Activated CD4-positive, alpha-beta T cell treated with anti-CD3 and anti-CD28 coated beads, Interleukin-2, amount 10 ng/mL, durations not matched to agents 7 days and 5 days (primary cell): ENCODE measurements at places on chromosomes 7 and 10.

DNA sequence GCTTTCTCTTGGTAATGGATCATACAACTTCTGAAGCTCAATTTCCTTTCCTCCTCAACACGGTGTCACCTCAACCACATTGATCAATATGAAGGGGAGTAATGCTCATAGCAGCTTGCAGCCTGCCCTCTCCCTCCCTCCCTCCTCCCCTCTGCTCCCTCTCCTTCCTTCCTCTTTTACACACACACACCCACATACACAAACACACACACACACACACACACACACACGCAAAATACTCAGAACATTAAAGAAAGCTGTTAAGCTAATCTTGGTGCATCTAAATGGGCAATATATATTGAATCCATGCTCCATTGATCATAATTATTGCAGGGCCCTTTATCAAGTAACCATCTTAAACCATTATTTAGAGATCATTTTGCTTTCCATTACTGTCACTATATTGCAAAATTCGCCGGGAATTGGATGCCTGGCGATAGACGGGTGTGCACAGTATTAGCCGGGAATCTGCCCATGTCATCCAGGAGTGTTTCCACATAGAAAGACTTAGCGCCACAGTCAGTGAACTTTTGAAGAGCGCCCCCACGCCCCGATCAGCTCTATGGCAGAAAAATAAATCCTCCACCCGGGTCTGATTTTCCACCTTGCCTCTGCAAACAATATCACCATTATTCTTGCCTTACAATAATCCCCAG lies 122.0 kb downstream of the PRLHR start:
- H3K4me3 ChIP-seq = no peak overlapping the region
- no peaks in the 10 kb centered on the region for H3K36me3 ChIP-seq
- DNase-seq = no peak
- no peak overlapping the region for H3K27ac ChIP-seq
- H3K4me1 ChIP-seq = no peaks in the 10 kb centered on the region
- H3K27me3 ChIP-seq = peaks cover 25% of the 10 kb centered on the region

GRCh38 chr7:47452295-47452694 lies 129.6 kb downstream of the TNS3 start:
- H3K4me1 ChIP-seq = no peaks in the 10 kb centered on the region
- no peaks in the 10 kb centered on the region for H3K36me3 ChIP-seq
- no peak overlapping the region for H3K4me3 ChIP-seq
- DNase-seq = no peak
- no peaks in the 10 kb centered on the region for H3K27me3 ChIP-seq
- H3K27ac ChIP-seq = no peak overlapping the region

DNA sequence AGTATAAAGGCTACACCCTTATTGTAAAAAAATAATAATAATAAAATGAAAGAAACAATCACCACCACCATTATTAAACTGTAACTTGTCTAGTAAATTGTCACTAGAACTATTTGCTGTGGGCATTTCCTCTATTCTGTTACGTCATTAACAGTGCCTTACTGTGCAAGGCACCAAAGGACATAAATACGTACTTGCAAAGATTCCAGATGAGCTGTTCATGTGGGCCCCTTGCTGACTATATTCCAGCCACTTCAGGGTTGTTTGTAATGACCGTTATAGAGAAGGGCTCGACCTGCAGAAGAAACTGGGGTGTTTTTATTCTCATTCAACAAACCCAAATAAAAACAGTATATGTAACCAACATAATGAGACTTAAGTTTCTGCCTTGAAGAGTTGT lies 60.4 kb downstream of the KLRG2 start:
- H3K27me3 ChIP-seq = no peaks in the 10 kb centered on the region
- no peak overlapping the region for H3K27ac ChIP-seq
- peaks cover 37% of the 10 kb centered on the region for H3K36me3 ChIP-seq
- no peak for DNase-seq
- no peaks in the 10 kb centered on the region for H3K4me1 ChIP-seq

- peaks cover 3% of the 10 kb centered on the region for H3K27me3 ChIP-seq
- H3K4me1 ChIP-seq = no peaks in the 10 kb centered on the region
- H3K27ac ChIP-seq = no peak overlapping the region
- H3K36me3 ChIP-seq = no peaks in the 10 kb centered on the region
- DNase-seq = no peak
These were observed 26.5 kb downstream of the GTF2IRD1 start for GRCh38 chr7:74479961-74480829.

DNA sequence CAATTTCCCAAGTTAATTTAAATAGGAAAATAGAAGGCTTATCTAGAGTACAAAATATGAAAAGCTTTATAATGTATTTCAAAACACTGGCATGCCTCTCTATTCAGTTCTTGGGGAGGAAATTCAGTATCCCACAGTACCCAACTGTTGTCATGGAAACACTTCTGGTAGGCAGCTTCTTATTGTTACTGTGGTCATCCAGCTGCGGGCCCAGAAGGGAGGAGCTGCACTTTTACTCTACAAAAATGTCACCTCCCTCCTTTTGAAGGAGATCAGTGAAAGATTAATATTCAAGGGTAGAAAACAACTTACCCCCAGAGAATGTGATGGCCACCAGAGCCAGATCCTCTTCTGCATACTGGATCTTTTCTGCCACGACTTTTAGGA lies 202.8 kb downstream of the RAPGEF5 start:
- H3K4me3 ChIP-seq = no peak overlapping the region
- peaks cover 16% of the 10 kb centered on the region for H3K4me1 ChIP-seq
- peak; percentile 27 for DNase-seq

DNA sequence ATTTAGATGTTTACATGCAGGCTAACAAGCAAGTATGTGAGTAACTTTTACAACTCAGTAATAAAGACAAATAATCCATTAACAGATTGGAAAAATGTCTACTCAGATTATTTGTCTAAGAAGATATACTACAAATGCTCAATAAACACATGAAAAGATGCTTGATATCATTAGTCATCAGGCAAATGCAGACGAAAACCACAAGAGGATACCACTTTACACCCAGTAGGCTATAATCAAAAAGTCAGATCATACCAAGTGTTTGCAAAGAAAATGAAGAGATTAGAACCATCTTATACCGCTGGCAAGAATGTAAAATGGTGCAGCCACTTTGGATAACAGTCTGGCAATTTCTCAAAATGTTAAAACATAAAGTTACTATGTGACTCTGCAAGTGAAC lies 84.1 kb downstream of the MALSU1 start:
- no peak overlapping the region for H3K27ac ChIP-seq
- DNase-seq = no peak
- peaks cover 9% of the 10 kb centered on the region for H3K4me1 ChIP-seq
- peaks cover 2% of the 10 kb centered on the region for H3K36me3 ChIP-seq
- H3K4me3 ChIP-seq = no peak overlapping the region
- no peaks in the 10 kb centered on the region for H3K27me3 ChIP-seq
